ENCODE measurements at places on chromosomes 4 and X.

DNA sequence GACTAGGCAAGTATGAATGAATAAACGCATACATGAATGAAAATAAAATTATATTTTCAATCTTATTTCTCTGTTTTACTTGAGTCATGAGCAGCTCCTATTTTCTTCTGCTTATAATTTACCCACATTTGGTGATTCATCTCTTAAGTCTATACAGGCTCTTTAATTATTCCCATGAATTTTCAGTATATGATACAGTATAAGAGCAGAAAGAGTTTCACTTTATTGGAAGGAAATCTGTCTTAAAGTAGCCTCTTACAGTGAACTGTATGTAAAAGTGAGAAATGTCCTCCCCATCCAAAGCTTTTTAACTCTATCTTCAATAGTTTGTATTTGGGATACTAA, 50.8 kb downstream of the TMEM165 start:
- DNase-seq, result no peak

DNA sequence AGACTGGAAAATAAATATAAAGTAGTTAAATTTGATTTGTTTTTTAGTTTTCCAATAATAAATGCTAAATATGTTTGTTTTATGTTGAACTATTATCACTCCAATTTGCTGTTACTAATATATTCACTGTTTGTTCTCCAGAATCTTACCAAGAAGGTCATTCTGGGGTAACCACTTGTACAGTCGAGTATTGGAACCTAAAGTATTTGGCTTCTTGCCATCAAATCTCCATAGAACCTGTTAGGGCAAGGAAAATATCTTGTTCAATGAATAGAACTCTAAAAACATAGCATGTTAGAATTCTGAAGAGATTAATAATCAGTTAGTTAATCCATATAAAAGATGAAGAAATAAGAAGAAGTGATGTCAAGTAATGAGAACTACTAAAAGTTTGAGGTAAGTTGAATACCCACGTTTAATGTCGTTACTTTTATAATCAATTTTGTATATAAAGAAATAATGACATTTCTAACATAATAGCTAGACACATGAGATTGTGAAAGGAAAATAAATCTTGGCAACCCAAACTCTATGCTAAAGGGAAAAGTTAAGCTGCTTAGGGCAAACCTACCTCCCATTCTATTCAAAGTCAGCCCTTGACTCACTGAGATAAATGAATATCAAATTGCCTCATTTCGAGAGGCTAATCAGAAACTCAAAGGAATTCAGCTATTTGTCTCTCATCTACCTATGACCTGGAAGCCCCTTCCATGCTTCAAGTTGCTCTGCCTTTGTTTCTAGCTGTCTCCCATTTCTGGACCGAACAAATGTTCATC, 15.3 kb downstream of the UGT2B15 start:
- no peak for DNase-seq

DNA sequence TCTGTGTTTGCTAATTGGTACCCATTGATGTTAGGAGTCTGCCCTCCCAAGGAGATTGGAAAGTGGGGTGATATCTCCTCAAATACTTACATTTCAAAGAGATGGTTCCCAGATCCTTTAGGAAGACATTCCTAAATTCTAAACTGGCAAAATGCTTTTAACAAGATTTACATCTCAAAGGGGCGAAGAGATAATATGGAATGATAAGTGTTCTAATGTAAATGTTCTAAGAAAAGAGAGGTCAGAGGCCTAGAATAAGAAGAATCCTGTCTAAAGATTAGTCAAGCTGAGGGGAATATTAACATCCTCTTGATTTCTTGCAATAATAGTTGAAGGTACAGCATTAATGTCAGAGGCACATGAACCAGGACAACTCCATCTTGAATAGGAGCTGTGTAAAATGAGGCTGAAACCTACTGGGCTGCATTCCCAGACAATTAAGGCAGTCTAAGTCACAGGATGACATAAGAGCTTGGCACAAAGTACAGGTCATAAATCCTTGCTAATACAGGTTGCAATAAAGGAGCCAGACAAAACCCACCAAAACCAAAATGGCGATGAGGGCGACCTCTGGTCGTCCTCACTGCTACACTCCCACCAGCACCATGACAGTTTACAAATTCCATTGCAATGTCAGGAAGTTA, 2248.1 kb downstream of the ARAP2 start:
- no peak for DNase-seq

- DNase-seq, result no peak
These were observed 1.9 kb downstream of the DMP1 start for GRCh38 chr4:87651941-87652340.

- no peak for DNase-seq
These were observed 33.7 kb downstream of the ADAD1 start for GRCh38 chr4:122412547-122412946.

- no peak for DNase-seq
These were observed 19.6 kb upstream of the FAT1 start for GRCh38 chr4:186743261-186743660.

- no peak for DNase-seq
These were observed 68.2 kb upstream of the MAML3 start for GRCh38 chr4:140222171-140222570.

DNA sequence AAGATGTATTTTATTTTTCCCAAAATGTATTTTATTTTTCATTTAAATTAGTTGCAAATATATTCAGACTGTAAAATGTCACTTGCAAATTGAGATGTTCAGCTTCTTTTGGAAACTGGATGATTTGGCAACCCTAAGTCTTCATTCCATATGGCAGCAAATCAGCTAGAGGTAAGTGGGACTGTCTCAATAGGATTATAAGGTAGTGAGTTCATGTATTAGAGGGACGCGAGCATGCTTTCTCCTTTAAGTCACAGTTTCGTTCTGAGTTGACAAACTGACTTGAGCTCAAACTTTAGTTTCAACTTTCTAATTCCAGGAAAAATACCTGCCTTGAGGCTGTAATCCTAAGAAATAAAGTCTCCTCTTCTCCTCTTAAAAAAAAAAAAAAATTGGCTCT, 44.2 kb upstream of the TMEM131L start:
- no peak for DNase-seq

DNA sequence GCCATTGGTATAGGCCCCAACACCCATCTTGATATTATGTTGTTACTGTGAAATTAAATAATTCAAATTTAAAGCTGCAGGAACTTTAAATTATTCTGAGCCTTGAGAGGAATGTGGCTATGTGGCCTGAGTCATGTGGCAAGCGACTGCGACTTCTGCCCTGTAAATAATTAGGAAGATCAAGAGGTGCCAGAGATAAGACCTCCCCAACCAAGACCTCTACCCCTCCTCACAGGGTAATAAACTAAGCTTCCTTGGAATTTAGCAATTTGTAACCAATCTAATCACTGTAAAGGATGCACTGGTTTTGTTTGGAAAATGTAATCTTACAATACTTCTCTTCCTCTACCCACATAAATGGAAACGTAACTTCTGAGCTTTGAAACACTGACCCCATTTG, 501.9 kb downstream of the RAPGEF2 start:
- no peak for DNase-seq

GRCh38 chrX:48676893-48677270, 6.7 kb upstream of the WAS start:
- DNase-seq, result no peak

Measured in stimulated activated CD8-positive, alpha-beta memory T cell treated with anti-CD3 and anti-CD28 coated beads, Interleukin-7, amount 100 ng/mL, for 1 hour (primary cell).